ENCODE measurements at places on chromosomes 2 and 18. TPM values are rescaled to one million over a fixed set of nuclear protein-coding genes. Genes with fewer than 3 reads are reported as not detected.

ESCO1 gene
- total RNA-seq, result 16.2 TPM

PID1 gene
- 1.2 TPM for total RNA-seq

TRIM43 gene
- not detected for total RNA-seq

DNAH6 gene
- 0.50 TPM for total RNA-seq

CHRND gene
- total RNA-seq, result not detected

RTP5 gene
- not detected for total RNA-seq

ALPP gene
- total RNA-seq, result not detected

MRPL30 gene
- total RNA-seq, result 33.5 TPM

IL1RN gene
- total RNA-seq, result 1.0 TPM

EPHA4 gene
- 3.9 TPM for total RNA-seq

LIPT1 gene
- 3.7 TPM for total RNA-seq

ACTR1B gene
- 56.4 TPM for total RNA-seq

MLPH gene
- 2.8 TPM for total RNA-seq

CTLA4 gene
- not detected for total RNA-seq

COL4A4 gene
- under 0.01 TPM for total RNA-seq

ANKRD12 gene
- total RNA-seq, result 19.8 TPM

AQP4 gene
- not detected for total RNA-seq

NEURL3 gene
- not detected for total RNA-seq

SERPINB13 gene
- total RNA-seq, result 12.4 TPM

COL4A3 gene
- total RNA-seq, result not detected

BMP10 gene
- total RNA-seq, result not detected

AGXT gene
- not detected for total RNA-seq

CENPA gene
- 0.17 TPM for total RNA-seq

TMEM37 gene
- not detected for total RNA-seq

TRABD2A gene
- 6.2 TPM for total RNA-seq

UGP2 gene
- 141 TPM for total RNA-seq

PAX8 gene
- total RNA-seq, result 13.7 TPM

DYNC2LI1 gene
- 16.2 TPM for total RNA-seq

OSBPL6 gene
- 32.2 TPM for total RNA-seq

C2orf72 gene
- total RNA-seq, result 0.50 TPM

LIMS4 gene
- 1.8 TPM for total RNA-seq

PTRHD1 gene
- total RNA-seq, result 28.3 TPM

EVA1A gene
- 28.7 TPM for total RNA-seq

GALM gene
- total RNA-seq, result not detected

NFATC1 gene
- 2.7 TPM for total RNA-seq

COX7A2L gene
- 238 TPM for total RNA-seq

DUSP2 gene
- 2.0 TPM for total RNA-seq

SP140 gene
- total RNA-seq, result not detected

CRYGD gene
- total RNA-seq, result not detected

PSTPIP2 gene
- total RNA-seq, result 33.7 TPM

RIT2 gene
- total RNA-seq, result not detected

NYAP2 gene
- total RNA-seq, result not detected

TCF7L1 gene
- total RNA-seq, result 26.4 TPM

TLX2 gene
- total RNA-seq, result not detected

SLC40A1 gene
- 3.2 TPM for total RNA-seq

CD302 gene
- 0.88 TPM for total RNA-seq

PCARE gene
- not detected for total RNA-seq
